ENCODE measurements at places on chromosomes 6 and 20. TPM values are rescaled to one million over a fixed set of nuclear protein-coding genes. Genes with fewer than 3 reads are reported as not detected.

Gene RIPOR2
- not detected for total RNA-seq

Gene B3GAT2
- not detected for total RNA-seq

Gene CDKAL1
- 24.9 TPM for total RNA-seq

Gene CYP24A1
- not detected for total RNA-seq

Gene ERVFRD-1
- total RNA-seq: 0.05 TPM

Gene KIAA0408
- not detected for total RNA-seq

- no peak for DNase-seq
These were observed 14.3 kb upstream of the POPDC3 start for GRCh38 chr6:105194106-105194505.

DNA sequence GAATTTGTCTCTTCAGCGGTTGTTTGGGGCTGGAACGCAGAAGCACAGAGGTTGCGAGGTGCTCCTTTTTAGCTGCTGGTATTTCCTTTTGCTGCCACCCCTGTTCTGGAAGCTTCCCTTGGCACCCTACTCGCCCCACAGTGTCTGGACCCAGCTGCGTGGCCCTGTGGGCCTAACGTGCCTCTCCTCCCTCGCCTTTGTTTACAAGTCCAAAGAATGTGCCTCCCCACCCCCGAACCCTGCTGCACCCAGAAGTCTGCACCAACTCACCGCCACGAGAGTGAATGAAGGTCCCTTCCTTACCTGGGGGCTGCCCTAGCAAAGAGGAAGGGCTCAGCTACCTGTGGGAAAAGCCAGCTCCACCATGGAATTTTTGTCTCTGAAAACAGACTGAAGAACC, 139.7 kb upstream of the RPS6KA2 start:
- no peak for DNase-seq

DNA sequence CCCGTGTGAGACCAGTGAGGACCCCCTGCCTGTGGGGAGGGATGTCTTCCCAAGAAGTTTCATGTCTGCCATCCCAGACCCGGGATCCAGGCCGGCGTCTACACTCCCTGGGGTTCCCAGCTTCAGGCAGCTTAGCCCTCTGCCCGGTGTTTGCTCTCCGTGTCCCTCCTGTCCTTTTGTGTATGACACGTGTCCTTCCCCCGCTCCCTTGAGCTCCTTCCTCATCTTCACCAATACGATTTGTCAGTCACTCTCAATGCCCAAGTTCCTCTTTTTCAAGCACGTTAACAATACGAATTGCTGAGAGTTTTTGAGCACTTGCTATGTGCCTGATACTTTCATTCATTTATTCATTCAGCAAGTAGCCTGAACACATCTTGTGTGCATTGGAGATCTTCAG, 115.6 kb upstream of the PTPN1 start:
- no peak for DNase-seq

GRCh38 chr6:139248911-139249310, 42.9 kb downstream of the TXLNB start:
- no peak for DNase-seq

GRCh38 chr20:24441661-24442060, 27.8 kb upstream of the SYNDIG1 start:
- DNase-seq: no peak

DNA sequence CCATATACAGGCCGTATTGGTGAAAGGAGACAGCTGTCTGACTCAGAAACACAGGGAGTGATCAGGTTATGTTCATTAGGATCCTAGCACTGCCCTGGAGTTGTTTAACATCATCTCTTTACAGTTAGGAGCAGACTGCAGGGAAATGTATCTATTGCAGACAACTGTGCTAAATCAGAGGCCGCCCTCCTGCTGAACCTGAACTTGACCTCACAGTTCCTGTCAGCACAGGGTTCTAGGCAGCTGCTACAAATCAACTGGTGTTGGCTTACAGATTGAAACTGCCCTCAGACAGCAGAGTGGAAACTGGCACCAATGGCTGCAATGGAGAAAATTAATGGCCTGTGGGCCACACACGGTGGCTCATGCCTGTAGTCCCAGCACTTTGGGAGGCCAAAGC, 3.7 kb upstream of the RPP40 start:
- DNase-seq: no peak

- no peak for DNase-seq
These were observed 33.1 kb upstream of the DAAM2 start for GRCh38 chr6:39758905-39759605.

DNA sequence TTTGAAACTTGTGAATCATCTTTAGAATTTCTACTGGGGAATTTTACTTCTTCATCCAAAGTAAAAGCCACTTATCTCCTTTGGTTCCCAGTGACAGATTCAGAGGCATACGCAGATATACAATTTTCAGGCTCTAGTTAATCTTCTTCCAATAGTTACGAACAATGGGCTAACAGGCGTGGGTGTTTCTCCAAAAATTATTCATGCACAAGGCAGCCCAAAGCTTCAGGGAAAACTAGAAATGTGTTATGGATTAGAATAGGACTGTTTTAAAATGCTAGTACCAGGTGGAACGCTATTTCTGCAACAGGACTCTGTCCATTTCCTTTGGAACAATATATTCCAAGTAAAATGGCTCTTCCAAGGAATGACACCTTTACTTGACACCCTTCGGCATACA, 102.2 kb downstream of the ZNF217 start:
- DNase-seq: no peak

DNA sequence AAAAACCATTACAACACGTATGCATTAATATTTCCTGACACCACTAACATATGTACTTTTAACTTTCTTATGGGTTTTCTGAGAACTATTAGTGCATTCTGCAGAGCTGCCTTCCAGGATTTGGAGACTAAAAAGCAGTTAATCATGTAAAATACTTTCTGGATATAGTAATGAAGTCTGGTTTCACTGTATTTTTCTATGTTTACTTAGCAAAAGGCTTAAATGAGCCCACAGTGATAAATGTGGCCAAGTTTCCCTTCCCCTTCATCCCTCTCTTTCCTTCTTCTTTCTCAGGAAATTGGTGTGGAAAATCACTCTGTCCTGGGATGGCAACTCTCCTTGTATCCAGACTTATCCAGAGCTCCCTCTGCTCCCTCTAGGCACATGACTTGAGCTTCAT, 29.7 kb upstream of the ENPP1 start:
- DNase-seq: no peak

- DNase-seq: peak; percentile 7
These were observed 793 bp upstream of the HDAC2 start for GRCh38 chr6:113971741-113972140.

- DNase-seq: no peak
These were observed 65.7 kb downstream of the SCP2D1 start for GRCh38 chr20:18879262-18879661.

- no peak for DNase-seq
These were observed 15.9 kb upstream of the GGTLC1 start for GRCh38 chr20:24004471-24004870.

- peak; percentile 86 for DNase-seq
These were observed 2.5 kb upstream of the TFAP2B start for GRCh38 chr6:50816115-50816675.

DNA sequence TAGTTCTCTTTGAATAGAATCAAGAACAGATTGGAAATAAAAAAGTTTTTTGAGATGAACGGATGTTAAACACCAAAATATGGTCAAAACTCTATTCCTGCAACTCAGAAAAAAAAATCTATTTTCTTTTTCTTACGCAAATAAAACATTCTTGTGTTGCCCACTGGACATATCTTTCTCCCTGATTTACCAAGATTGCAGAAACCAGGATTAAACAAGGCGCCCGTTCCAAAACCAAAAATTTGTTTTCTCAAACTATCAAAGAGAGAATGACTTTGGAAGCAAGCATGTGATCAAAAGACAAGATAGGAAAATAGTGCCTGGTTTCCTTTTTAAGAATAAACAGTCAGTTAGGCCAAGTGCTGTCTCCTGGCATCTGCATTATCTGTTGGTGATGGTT, 273.1 kb downstream of the CLIC5 start:
- DNase-seq: no peak

DNA sequence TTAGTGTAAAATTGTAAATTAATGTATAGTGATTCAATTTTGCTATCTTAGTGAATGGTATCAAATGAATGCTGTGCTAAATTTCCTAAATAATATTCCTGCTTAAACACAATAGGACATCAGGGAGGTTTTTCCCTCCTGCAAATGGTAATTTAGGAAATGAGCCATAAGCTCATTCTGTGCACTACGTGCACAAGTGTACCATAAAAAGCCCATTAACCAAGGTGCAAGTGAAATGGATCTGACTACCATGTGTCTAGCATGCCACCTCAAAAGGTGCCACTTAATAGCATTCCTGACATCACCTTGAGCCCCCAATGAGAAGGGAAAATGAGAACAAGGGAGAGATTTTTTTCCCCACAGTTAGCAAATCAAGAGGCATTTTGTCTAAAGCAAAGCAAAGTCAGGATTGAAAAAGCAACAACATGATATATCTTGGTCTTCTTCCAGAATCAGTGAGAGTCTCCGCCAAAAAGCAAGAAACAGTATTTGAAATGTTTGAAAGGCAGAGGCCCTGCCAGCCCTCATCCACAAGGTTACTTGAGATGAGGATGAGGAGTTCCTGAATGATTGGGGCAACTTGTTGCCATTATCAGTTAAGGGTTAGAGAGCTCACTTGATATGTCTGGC, 334.2 kb upstream of the RSPO3 start:
- no peak for DNase-seq

DNA sequence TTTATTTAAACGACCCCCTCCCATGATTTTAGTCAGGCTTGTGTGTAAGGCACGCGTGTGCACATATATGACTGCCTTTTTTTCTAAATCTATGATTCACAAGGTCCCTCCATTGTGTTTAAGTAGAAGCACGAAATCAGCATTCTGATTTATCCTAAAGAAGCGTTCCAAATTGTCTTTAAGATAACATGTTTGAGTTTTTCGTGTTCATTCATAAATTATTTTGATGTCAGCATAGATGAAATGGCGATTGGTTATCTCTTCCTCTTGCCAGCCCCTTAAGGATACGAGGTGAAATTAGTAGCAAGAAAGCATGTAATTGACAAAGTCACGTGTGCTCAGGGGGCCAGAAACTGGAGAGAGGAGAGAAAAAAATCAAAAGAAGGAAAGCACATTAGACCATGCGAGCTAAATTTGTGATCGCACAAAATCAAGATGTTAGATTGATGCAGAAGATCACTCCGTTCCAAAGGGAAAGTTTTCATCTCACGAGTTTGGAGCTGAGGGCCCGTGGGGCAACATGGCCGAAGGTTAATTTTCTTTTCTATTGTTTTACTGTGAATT, at the start of gene LIN28B:
LIN28B (plus strand) TSS at position 377 of the 564 bp plus-strand sequence; CDS start at position 521, 144 bp downstream.
- no peak for DNase-seq

DNA sequence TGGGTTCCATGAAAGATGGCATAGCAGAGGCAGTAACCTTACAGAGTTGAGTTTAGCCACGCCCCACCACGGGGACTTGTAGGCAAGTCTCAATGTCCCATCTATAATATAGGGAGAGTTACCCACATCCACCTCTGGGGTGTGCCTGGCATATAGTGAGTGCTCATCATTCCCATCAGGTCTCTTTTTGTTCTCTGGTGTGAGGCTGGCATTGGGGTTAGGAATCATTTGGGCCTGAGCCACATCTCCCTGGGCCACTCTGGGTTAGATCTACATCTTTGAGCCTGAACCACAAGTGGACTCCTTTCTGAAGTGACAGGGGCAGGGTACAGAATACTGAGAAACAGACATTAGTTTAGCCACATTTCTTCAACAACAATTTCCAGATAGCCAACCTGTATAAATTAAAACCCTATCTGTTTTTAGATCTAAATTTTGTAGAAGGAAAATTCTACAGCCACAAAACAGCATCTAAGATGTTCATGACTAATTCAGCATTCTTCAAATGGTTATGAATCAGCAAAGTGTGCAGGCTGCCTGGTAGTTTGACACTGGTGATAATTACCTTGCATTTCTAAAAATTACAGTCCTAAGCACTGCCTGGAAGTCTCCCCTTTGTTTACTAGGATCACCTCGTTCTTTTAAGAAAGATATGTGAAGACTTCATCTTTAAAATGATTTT, 20.1 kb downstream of the RNF24 start:
- no peak for DNase-seq

DNA sequence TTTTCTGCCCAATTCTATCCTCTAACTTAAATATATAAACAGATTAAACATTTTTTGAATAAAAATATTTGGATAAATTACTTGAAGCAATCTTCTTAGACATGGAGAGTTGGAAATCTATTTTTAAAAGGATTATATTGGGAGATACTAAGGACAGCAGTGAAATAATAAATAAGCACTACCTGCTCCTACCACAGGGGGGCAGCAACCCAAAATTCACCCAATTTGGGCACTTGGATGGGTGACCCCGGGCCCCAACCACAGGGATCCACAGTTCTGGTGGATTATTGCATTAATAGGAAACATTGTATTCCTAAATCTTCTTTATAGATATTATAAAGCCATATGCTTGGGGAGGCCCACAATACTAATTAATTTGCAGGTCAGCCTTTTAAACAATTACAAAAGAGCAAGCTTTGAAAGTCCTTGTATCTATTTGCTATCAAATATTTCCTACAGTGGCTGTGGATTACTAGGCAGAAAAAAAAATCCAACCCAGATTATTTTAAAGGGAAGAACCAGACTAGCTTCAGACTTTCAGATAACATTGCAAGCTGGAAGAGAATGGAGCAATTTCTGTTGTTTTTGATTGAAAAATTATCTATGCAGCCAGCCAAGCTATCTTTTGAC, 66.4 kb upstream of the PDE10A start:
- DNase-seq: peak; percentile 69

DNA sequence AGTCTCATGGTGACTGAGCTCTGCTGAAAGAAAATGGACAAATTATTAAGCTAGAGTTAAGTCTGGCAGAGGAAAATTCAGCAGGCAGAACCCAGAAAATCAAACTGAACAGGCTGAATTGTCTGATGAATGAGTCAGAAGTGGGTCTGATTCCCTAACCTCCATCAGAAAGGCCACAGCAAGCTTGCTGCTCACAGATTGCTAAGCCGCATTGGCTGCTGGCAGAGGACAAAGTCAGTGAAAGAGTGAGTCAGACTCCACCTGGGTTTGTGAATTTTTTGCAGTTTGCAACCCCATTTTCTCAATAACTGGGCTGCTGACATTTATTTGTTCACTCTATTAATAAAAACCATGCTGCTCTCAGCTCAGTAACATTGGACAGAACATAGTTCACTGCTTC, 191.3 kb downstream of the EPM2A start:
- no peak for DNase-seq

DNA sequence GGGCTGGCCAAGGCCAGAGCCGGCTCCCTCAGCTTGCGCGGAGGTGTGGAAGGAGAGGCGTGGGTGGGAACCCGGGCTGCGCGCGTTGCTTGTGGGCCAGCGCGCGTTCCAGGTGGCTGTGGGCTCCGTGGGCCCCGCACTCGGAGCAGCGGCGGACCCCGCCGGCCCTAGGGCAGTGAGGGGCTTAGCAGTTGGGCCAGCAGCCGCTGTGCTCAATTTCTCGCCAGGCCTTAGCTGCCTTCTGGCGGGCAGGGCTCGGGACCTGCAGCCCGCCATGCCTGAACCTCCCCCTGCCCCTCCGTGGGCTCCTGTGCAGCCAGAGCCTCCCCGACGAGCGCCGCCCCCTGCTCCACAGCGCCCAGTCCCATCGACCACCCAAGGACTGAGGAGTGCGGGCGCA, 108.4 kb downstream of the GMPR start:
- DNase-seq: no peak

DNA sequence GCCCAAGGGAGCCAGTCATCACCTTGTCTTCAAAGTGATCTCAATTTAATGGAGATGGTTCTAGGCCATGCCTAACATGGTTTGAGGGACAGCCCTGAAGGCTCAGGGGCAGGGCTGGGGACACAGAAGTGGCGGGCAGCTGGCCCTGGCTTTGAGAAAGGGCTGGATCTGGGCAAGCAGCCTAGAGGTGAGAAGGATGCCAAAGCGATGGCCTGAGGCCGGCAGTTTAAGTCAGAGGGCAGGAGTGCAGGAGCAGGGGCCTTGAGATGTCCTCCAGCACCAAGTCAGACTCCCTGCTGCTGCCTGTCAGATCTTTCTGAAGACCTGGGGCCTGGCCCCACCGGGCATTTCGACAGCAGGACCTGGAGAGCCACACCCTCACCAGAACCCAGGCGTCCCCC, 28.4 kb upstream of the APMAP start:
- DNase-seq: no peak
